NCI-H226 (cell line): ENCODE measurements at places on chromosomes 1 and 21.

- DNase-seq: no peak
Observed at GRCh38 chr21:26331205-26331980, 160.8 kb upstream of the APP start.

DNA sequence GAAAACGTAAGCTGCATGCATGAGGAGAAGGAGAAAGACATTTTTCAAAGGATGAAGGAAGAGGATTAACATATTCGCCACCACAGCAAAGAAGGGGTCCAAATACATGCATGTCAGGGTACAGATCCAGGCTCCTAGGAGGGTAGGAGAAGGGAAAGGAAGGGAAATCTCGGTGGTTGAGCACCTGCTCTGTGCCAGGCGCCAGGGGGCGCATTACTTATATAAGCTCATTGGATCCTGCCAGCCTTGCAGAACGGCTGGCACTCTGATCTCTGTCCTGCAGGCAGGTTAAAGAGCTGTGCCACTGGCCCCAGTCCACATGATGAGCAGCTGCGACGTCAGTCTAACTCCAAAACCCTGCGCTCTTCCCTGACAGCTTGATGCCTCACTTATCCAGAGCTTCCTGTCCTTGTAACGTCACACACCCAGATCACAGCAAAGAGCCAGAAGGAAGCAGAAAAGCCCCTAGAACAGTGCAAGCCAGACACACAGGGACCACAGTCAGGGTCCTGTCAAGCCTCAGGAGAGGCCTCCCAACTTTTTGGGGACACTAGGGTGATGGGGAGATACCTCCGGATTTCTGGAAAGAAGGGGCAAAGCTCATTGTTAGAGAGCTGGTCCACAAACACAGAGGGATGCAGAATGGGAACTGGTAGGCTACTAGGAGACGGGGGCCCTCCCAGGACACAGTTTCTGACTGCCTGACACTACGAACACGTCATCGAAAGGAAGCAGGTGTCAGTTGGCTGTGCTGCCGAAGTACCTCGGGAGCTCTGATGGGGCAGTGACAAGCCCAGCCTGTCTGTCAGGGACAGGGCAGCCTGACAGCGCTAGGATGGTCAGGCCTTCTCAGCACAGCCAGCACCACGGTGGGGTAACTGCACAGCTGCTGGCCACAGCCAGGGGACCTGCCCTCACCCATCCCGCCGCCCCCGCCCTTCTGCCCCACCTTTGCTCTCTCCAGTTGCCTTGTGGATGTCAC is 99.1 kb downstream of the BEND5 start:
- peak; percentile 14 for DNase-seq

DNA sequence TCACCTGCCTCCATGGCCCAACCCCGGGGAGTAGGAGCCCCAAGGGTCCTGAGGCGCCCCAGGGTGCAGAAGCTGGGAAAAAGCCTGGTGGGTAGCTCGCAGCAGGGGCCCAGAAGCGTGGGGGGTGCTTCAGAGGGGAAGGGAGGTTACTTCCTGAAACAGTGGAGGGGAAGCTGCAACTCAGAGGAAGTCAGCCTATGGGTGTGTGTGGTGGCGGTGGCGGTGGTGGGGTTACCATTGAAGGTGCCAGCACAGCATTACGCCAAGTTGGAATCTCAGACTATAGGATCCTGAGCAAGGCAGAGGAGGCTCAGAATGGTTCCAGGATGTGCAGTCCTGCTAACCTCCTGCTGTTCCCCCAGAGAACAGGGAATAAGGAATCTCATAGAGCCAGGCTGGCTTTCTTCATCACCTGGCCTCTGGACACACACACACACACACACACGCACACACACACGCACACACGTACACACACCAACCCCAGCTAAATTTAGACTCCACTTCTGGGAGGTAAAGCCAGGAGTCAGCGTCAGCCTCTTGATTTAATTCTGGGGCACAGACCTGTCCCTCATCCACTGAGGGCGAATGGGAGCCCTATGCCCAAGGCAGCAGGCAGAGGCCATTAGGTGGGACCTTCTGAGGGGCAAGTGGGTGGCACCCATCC is 1.3 kb downstream of the DENND4B start:
- no peak for DNase-seq

DNA sequence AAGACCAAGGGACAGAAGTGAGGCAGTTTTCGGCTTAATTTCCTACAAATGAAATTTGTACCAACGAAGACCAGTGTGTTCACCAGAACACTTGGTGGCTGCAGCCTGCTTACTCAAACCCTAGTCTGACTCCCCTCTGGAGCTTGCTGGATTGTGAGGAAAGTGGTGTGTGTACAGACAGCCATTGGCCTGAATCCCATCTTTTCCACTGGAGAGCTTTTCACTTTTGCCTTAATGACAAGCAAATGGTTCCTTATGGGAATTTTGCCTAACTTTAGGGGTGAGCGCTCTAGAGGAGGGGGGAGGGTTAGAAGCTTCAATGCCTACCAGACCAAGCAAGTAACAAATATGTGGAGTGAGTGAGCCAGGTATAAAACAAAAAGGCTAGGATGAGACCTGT is 17.3 kb downstream of the METTL13 start:
- no peak for DNase-seq

GRCh38 chr21:19608101-19608621 is 1204.6 kb upstream of the TMPRSS15 start:
- peak; percentile 51 for DNase-seq

GRCh38 chr1:95852483-95853070 is 618.6 kb downstream of the RWDD3 start:
- no peak for DNase-seq

- no peak for DNase-seq
Observed at GRCh38 chr1:9901148-9902059, 8.7 kb downstream of the CTNNBIP1 start.

- DNase-seq: no peak
Observed at GRCh38 chr21:15441060-15441493, 288.7 kb upstream of the USP25 start.

DNA sequence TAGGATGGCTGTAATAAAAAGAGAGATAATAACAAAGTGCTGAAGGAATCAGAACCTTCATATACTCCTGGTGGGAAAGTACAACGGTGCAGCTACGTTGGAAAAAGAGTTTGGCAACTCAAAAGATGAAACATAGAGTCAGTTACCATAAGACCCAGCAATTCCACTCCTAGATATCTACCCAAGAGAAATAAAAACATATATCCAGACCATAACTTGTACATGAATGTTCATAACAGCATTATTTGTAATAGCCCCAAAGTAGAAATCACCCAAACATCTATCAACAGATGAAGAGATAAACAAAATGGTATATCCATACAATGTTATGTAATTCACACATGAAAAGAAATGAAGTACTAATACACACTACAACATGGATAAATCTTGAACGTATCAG is 30.5 kb upstream of the DNAH14 start:
- DNase-seq: no peak

DNA sequence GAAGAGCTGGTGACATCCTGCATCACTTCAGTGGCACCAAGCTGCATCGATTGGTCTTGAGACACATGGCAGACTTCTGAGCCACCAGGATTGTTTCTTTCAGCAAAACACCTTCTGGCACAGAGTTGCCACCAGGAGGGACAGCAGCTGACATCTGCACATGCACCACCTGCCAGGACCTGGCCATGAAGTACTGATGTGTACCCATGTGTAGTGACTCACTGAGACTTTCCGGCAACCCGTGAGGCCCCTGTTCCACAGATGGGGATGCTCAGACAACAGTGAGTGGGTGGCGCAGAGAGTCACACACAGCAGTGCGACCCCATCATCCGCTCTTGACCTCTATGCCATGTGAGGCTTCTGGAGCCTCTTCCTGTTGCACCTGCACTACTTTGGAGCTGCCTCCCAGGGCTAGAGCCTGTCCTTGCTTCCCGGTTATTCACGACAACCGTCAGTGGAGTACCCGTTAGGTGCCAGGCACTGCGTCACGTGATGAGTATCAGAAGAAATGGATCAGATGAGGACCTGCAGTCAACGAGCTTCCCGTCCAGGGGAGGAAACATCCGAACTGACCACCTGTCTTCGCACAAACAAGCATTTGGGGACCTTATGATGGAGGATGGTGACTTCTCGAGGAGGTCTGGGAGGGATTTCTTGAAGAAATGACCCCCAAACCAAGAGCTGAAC is 80.5 kb upstream of the VAMP3 start:
- no peak for DNase-seq

DNA sequence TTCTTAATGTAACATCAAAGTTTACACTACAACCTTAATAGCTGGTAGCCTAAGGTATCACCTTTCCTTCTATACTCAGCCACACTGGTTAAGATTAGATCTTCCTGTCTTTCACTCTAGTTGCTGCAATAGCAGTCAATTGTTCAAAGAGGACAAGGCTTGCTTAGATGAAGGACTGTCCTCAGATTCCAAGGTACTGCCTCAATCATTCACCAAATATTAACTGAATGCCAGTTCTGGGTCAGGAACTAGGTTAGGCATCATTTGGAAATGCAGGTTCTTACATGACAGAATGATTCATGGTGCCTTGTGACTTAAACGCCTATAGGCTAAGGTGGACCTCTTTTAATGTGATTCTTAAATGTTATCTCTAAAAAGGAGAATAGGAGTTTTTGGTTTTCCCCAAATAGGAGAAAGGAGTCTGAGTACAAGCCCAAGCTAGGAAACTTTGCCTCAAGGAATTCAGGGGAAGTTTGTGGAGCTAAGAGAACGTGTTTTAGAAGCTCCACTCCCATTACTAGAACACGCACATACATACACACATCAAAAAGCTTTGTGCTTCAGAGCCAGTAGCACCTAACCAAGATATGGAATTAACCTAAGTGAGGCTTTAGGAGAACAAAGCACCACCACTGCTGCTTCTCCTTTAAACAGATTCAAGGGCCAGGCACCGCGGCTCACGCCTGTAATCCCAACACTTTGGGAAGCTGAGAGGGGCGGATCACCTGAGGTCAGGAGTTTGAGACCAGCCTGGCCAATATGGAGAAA is 8.5 kb upstream of the WDR47 start:
- peak; percentile 14 for DNase-seq

GRCh38 chr1:225580238-225581099 is 72.5 kb downstream of the ENAH start:
- DNase-seq: no peak

GRCh38 chr1:67726224-67726623 is 41.2 kb downstream of the GADD45A start:
- peak; percentile 20 for DNase-seq

DNA sequence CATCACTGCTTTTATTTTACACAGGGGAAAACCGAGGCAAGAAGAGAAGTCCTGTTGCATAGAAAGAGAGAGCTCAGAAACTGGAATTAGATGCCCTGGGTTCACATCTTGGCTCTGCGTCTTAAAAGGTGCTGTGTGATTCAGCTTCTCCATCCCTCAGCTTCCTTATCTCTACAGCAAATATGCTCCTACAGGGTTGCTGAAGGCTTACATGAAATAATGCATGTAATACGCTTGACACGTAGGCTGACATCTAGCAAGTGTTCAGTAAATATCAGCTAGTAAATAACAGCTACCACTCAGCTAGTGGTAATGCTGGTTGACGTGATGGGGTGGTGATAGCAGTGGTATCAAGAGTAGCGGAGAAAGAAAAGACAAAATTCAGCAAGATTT is 77.1 kb upstream of the CD55 start:
- DNase-seq: peak; percentile 76

DNA sequence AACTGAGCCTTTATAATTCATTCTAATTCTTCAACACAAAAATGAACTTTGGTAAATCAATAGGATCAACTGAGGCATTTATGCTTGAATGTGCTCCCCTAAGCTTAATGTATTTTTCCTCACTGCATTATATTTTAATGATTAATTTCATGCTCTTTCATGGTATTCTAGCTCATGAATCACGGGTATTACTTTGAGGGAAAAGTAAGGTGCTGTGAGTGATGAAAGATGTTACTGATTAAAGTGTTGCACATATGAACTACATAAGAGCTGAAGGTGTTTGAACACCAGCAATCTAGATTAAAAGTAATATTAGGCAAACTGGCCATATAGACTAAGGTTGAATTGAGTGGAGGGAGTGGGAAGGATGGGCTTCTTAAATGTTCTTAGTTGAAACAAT is 1.9 kb downstream of the DPYD start:
- DNase-seq: no peak

- DNase-seq: peak; percentile 75
Observed at GRCh38 chr1:39047374-39048229, 21.5 kb downstream of the NDUFS5 start.

DNA sequence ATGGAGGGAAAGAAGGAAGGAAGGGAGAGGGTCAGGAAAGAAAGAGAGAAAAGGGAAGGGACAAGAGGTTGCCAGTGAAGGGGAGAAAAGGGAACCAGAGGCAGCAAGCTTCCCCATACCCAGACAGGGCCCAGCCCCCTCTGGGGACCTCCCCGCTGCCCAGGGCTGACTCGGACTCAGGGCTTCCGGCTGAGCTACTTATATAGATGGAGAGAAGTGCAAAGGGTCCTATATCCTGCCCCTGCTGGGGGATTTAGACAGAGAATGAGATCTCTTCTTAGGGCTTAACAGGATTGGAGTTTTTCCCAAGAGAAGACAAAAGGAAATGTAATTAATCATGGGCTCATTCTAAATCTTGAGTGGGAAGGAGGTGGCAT is at the start of gene ETV3L:
TSS of gene ETV3L (minus strand) at position 176 of the 377 bp plus-strand sequence. CDS start 285 bp downstream, outside the sequence.
- no peak for DNase-seq

DNA sequence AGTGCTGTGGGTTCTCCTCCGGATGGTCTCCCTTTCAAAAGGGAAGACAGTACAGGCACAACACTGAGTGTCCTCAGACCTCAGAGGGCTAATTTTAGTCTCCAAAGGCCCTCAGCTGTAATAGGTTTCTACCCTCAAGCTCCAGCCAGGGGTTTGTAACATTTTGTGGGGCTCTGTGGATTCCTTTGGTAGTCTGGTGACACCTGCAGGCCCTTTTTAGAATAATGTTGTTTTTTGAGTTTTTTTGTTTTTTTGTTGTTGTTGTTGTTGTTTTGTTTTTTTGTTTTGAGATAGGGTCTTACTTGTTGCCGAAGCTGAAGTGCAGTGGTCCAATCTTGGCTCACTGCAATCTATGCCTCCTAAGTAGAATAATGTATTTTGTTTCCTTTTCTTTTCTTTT is 15.0 kb upstream of the TMEM201 start:
- DNase-seq: no peak

- no peak for DNase-seq
Observed at GRCh38 chr1:156436141-156437036, 64.2 kb downstream of the MEF2D start.

DNA sequence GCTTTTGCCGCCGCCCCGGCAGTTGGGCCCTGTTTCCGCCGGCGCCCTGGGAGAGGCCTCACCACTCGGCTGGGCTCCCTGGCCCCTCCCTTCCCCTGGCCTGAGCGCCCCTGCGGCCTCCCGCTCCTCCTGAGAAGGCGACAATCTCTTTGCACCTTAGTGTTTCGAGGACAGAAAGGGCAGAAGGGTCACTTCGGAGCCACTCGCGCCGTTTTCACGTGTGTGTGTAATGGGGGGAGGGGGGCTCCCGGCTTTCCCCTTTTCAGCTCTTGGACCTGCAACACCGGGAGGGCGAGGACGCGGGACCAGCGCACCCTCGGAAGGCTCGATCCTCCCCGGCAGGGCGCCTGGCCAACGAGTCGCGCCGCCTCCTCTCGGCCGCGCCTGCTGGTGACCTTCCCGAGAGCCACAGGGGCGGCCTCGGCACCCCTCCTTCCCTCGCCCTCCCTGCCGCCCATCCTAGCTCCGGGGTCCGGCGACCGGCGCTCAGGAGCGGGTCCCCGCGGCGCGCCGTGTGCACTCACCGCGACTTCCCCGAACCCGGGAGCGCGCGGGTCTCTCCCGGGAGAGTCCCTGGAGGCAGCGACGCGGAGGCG is 432 bp upstream of the SIM2 start:
- DNase-seq: peak; percentile 23
